ENCODE measurements at places on chromosomes 13 and 19.

- DNase-seq, result no peak
Observed at GRCh38 chr13:43879755-43880181, at the start of gene LACC1. TSS of gene LACC1 (plus strand) at chr13:43879904. CDS start at chr13:43880986, 1,082 bp downstream.

GRCh38 chr19:38745316-38745715 is 1.0 kb upstream of the CAPN12 start:
- DNase-seq, result no peak

- no peak for DNase-seq
Observed at GRCh38 chr13:42803563-42804204, 22.3 kb downstream of the FAM216B start.

- no peak for DNase-seq
Observed at GRCh38 chr13:103178986-103179943, 113.0 kb upstream of the SLC10A2 start.

DNA sequence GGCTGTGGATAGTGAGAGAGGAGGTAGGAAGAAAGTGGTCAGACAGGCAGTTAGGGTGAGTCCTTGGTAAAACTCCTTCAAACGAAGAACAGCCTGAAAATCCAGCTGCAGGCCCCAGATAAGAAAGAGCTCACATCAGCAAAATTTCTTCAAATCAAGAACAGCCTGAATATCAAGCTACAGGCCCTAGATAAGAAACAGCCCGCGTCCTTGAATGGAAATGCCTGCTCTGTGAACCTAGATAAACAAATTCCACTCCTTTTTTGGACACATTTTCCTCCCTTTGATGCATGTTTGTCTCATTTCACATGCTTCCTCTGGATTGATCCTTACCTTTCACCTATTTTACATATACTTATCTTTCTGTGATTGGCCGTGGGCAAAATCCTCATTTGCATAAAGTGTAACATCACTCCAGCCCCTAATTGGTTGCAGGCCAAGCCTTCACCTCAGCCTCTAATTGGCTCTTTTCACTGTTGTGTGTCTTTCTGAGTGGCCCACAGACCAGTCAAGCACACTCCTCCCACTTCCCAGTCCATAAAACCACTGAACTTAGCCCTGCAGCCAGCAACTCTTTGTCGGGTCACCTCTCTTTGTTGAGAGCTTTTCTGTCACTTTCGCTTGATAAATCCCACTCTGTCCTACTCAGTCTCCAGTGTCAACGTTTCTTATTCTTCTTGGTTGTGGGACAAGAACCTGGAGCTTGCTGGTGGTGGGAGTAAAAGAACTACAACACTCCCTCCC is 6.0 kb upstream of the SULT2A1 start:
- no peak for DNase-seq

- DNase-seq, result no peak
Observed at GRCh38 chr13:83100237-83100636, 782.0 kb downstream of the SLITRK1 start.

DNA sequence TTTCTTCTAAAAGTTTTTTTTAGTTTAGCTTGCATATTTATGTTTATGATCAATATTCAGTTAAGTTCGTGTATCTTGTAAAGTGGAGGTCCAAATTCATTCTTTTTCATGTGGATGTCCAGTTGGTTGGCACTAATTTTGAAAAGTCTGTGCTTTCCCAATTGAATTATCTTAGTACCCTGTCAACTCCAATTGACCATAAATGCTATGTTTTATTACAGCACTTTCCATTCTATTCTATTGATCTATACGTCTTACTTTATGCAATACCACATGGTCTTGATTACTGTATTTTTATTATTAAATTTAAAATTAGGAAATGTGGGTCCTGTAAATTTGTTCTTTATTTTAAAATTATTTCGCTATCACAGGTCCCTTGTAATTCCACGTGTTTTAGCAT is 837.6 kb upstream of the SLC10A2 start:
- no peak for DNase-seq

All from hypothalamus (tissue), 51 donors.